Tibial artery (tissue), 4 donors: ENCODE measurements at places on chromosomes 3 and 15.

DNA sequence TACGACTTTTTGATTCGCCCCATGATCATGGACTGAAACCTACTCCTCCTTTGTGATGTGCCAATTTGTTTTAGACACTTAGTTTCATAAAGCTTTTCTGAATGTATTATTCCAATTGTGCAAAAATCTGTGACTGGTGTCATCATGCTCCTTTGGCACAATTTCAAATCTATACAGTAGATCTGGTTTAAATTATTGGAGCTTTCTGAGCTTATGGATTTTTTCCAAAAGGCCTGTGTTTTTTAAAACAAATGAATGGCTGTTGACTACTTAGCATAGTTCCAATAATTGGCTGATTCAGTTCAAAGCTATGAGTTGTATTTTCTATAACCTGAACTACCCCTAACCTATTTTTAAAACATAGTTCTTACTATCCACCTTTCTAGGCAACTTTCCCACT, 282.7 kb downstream of the CNTN3 start:
- no peak for DNase-seq

- DNase-seq, result peak; percentile 52
Observed at GRCh38 chr15:71114887-71115566, at the start of gene THSD4. Gene THSD4 (plus strand): TSS chr15:71115471.

GRCh38 chr3:72760225-72760624, 88.0 kb downstream of the SHQ1 start:
- no peak for DNase-seq

- DNase-seq, result no peak
Observed at GRCh38 chr3:197793247-197793646, 2.2 kb downstream of the LRCH3 start.

DNA sequence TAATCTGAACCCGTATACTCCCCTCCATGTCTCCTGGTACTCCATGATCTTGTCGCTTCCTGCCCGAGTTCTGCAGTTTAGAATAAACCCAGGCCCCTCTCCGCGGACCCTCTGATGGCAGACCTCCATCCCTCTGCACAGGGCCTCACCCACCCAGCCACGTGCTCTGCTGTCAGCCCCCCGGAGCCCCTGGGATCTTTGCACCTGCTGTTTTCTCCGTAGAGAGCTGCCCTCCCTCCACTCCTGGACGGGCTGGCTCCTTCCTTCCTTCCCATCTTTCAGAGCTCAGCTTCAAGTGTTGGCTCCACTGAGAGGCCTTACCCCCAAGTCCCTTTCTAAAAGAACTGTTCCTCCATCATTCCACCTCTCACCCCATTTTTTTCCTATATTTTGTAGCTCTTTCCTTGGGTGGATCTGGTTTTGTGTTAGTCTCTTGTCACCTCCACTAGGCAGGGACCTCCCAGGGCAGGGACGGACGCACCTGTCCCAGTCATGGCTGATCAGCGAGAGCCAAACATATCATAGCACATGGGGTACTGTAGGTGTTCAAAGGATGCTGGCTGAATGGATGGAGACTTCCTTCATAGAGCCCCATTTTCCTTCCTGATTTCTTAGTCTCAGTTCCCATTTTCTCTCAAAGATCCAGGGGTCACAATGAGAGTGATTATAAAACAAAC, 106.6 kb downstream of the VGLL4 start:
- no peak for DNase-seq

DNA sequence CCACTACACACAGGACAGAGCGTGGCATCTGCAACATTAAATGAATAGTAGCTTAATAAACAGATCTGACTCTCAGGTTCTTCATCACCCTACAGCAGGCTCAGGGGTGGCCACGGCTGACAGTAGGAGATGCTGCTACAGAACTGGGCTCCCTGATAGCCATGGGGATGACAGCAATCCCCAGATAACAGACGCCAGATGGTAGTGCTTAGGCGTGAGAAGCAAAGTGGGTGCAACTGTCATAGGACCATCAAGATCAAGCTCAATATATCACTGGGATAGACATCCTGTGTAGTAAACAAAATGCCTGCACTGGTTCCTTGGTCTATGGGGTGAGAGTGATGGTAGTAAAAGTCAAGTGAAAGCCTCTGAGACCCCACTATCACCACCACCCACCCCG, 2.6 kb upstream of the TPRA1 start:
- no peak for DNase-seq

GRCh38 chr15:99537344-99537743, 28.4 kb upstream of the MEF2A start:
- DNase-seq, result no peak

- no peak for DNase-seq
Observed at GRCh38 chr3:11161666-11162065, 7.4 kb downstream of the HRH1 start.

DNA sequence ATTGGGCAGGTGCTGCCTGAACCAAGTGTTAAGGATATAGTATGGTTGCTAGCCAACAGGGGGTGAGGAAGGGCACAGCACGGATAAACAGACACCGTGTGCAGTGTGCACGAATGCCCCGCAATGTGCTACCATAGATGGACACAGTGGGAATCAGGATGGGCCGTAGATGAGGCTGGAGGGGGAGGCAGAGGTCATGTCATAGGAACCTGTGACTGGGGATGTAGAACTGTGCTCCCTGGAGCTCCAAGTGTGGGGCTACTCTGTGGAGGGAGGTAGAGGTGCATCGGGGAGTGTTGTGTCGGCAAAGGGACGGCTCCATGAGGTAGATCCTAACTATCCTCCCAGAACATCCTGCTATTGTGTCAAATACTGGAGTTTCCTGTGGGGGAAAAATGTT, 102.5 kb downstream of the TNIK start:
- DNase-seq, result no peak

- DNase-seq, result no peak
Observed at GRCh38 chr3:88828466-88828865, 279.0 kb upstream of the EPHA3 start.

- no peak for DNase-seq
Observed at GRCh38 chr3:181695661-181696491, 15.8 kb upstream of the SOX2 start.

DNA sequence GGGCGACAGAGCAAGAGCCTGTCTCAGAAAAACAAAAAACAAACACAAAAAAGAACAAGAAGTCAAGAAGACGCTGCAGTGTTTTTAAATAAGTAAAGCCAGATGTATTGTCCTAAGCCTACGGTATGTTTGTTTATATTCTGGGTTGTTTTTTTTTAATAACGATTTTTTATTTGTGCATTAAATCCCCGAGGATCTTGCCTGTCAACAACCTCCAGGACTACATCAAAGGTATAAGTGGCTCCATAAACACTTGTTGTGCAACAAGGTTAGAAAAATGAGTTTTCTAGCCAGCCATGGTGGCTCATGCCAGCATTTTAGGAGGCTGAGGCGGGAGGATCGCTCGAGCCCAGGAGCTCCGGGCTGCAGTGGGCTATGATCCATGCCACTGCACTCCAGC, 26.1 kb downstream of the ITGB5 start:
- DNase-seq, result no peak

DNA sequence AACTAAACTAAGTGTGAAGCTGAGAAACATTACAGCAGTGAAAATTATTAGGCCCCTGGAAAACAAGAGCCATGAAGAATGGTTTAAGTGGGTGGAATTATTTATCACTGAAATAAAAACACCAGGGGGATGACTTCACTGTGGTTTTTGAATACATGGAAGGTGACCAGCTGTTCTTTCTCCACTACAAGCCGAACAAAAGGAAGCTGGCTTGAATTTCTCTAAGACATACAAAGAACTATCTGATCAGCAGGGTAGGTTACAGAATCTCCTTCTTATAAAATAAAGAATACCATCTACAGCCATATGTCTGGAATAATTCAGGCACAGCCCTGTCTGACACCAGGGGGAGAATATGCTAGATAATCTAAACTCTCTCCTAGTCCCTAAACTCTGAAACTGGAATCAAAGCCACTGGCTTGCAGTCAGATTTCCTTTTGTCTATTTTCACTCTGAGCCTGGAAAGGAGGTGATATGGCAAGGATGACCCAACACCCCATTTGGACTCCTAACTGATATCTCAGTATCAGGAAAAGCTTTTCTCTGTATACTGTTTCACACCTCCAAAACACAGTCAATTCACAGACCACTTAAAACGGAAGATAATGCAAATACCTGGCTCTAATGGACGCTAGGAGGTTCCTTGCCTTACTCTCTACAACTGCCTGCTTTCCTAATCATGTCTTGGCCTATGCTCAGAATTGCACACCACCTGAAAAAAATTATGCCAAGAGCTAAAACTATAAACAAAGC, 31.2 kb downstream of the SPATA12 start:
- DNase-seq, result no peak

DNA sequence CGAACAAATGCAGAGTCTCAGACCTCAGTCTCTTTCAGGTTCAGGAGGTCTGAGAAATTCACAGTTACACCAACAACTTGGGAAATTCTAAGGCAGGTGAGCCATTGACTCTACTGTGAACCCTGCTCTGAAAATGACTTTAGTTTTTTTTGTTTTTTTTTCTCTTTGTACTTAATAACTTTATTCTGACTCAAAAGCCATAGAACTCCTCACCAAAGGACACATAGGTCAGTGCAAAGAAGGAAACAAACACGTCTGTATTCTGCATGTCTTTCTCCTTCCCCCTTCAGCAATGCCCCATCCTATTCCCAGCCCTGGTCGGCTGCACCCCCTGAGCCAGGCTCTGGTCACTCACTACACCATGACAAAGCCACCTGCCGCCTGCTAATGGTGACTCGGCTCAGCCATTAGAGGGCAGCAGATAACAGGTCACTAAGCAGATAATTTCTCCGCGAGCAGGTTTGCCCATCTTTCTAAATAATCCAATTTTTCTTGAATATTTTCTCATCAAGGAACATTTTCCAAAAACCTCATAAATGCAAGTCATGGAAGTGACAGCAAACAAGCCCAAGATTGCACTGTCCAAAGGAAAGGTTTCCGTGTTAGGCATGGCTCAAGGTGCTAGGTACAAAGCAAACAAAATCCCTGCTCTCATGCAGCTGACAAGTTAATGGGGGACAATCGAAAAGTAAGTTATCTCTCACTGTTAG, 37.7 kb downstream of the TM4SF4 start:
- peak; percentile 70 for DNase-seq

GRCh38 chr3:54067055-54067698, 55.2 kb upstream of the CACNA2D3 start:
- DNase-seq, result no peak

- DNase-seq, result no peak
Observed at GRCh38 chr3:113531826-113532697, at the start of gene SIDT1. Gene SIDT1 (plus strand): TSS chr3:113532555. CDS start chr3:113533022, 467 bp downstream.

- no peak for DNase-seq
Observed at GRCh38 chr3:42020684-42021307, 58.9 kb upstream of the ULK4 start.

DNA sequence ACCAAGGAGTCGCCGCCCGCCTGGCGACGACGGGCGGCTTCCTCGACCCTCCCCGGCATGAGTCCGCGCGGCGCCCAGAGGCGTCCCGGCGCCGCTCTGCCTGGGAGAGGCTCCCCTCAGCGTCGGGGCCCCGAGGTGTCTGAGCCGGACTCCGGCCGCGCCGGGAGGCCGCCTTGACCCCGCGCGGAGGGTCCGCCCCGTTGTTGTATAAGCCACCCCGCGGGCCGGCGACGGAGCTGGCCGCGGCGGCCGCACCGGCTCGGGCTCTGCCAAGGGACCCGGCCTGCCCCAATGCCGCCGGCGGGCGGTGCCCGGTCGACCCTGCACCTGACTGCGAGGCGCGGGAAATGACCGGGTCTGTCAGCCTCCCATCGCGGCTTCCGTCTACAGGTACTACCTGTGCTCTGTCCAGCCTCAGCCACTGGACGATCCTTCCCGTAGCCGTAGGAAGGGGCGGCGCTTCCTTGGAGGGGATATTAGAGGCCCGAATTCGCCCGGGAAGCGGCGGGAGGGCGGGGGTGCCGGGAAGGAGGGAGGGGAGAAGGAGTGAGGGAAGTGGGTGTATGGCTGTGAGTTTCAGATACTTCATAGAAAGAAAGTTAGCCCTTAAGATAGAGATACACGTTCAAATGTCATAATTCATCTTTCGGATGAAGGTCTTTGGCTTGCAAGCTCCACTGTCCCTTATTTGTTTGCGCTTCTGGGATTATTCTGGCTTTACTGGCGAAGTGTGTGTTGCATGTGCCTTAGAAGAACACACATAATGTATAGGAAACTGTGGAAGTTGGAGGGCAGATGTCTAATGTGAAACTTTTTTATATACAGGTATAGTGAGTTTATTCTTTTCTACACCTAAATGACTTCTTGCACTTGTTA, 620 bp downstream of the ABHD5 start:
- DNase-seq, result peak; percentile 71

DNA sequence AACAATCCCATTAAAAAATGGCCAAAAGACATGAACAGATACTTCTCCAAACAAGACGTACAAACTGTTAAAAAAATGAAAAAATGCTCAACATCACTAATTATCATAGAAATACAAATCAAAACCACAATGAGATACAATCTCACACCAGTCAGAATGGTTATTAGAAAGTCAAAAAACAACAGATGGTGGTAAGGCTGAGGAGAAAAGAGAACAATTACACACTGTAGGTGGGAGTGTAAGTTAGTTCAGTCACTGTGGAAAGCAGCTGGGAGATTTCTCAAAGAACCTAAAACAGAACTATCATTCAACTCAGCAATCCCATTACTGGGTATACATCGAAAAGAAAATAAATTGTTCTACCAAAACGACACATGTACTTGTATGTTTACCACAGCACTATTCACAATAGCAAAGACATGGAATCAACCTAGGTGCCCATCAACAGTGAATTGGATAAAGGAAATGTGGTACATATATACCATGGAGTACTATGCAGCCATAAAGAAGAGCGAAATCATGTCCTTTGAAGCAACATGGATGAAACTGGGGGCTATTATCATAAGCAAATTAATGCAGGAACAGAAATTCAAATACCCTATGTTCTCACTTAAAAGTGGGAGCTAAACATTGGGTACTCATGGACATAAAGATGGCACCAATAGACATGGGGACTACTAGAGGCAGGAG, 51.5 kb downstream of the MYO1E start:
- no peak for DNase-seq

DNA sequence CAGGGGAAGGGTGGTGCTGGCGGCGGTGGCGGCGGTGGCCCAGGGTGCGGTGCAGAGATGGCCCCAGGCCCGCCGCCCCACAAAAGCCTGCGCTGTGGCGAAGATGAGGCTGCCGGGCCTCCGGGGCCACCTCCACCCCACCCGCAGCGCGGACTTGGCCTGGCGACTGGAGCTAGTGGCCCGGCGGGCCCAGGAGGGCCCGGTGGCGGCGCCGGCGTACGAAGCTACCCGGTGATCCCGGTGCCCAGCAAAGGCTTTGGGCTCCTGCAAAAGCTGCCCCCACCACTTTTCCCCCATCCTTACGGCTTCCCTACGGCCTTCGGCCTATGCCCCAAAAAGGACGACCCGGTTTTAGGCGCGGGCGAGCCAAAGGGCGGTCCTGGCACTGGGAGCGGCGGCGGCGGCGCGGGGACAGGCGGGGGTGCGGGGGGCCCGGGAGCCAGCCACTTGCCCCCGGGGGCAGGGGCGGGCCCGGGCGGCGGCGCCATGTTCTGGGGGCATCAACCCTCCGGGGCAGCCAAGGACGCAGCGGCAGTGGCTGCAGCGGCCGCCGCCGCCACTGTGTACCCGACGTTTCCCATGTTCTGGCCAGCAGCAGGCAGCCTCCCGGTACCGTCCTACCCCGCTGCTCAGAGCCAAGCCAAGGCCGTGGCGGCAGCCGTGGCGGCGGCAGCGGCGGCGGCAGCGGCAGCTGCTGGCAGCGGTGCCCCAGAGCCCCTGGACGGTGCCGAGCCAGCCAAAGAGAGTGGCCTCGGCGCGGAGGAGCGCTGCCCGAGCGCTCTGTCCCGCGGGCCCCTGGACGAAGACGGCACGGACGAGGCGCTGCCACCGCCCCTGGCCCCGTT, 1.6 kb downstream of the SKOR1 start:
- DNase-seq, result peak; percentile 50

GRCh38 chr3:52670621-52671521, 14.8 kb downstream of the PBRM1 start:
- DNase-seq, result no peak
